ENCODE measurements at places on chromosomes 6 and 20.
A peak's percentile ranks its signal among the peaks of the same experiment; 100 is the strongest.

DNA sequence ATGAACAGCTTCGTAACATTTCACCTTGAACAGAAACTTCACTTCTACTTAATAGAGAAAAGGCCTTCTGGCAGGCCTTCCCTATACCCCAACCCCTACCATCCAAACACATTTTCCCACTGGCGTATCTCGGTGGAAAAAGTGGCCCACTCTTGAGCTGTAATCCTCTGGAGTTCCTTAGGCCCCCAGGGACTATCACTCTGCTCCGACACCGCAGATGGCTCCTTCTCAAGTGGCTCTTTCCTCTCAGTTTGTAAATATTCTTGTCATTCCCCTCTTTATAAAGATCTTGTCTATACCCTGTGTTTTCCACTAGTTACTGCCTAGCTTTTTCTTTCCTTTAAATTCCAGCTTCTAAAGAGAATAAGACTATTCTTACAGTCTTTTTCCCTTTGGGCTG is 108.7 kb downstream of the MYB start:
- no peak for DNase-seq

DNA sequence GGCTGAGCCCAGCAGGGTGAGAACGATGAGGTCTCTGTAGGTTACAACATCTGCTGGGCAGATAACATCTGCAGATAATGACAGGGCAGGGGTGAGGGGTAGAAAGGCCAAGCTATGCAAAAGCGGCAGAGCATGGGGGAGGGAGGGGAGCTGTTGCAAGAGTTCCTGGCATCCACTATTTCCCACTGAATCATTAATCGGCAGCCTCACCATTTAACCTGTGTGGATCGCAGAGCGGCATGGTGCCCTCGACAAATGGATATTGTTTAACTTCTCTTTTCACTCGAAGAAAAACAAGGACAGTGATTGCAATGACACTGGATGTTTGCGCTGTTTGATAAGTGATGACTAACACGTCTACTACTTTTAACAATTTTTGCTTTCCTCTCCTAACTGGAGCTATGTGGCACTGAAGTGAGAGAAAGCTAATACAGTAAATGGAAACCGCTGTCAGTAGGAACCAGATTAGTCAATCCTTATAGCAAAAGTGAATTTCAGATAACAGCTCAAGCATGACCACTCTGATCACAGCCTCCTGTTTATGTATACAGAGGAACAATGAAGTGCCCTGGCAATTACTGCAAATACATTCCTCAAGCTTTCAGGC is 381.5 kb downstream of the TFAP2A start:
- DNase-seq = no peak

- DNase-seq = no peak
Observed at GRCh38 chr20:57350081-57350710, 859 bp upstream of the RAE1 start.

DNA sequence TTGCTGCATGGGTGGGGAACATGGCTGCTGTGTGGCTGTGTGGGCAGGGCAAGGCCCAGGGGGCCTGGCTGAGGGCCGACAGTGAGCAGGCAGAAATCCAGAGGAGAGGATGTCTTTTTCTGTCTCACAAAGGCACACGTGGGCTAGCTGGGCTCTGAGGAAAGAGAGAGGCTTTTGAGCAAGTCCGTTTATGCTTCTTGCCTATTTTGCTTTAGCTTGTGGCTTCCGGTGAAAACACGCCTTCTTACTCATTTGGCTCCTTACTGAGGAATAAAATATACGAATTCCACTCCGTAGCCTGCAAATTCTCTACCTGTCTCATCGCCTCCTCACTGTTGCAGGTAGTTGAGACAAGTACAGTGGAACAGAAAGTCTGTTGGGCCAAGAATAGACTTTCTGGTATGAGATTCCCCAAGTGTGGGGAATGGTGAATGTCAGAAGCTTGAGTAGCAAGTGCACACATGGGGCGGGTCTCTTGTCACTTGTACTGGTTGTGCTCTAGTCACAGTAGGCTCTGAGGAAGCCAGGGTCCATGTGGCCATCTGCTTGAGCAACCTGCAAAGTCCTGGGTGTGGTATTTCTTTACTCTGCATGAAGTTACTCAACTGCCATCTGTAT is 28.4 kb downstream of the WRNIP1 start:
- no peak for DNase-seq

DNA sequence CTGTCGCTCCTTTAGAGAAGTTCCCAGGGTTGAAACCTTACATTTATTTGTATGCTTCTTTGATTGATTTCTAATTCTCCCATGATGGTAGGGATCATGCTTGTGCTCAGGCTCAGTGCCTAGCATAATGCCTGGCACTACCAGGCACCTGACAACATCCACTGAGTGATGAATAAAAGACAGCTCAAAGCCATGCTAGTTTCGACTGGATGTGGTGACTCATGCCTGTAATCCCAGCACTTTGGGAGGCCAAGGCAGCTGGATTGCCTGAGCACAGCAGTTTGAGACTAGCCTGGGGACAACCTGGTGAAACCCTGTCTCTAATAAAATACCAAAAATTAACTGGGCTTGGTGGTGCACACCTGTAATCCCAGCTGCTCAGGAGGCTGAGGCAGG is 11.6 kb upstream of the CD164 start:
- DNase-seq = no peak

GRCh38 chr6:116512111-116512559 is 696 bp downstream of the CALHM5 start:
- DNase-seq = no peak

- peak; percentile 20 for DNase-seq
Observed at GRCh38 chr6:81169166-81169565, 583.3 kb downstream of the TENT5A start.

- no peak for DNase-seq
Observed at GRCh38 chr20:58611236-58612030, 39.6 kb upstream of the STX16 start.

DNA sequence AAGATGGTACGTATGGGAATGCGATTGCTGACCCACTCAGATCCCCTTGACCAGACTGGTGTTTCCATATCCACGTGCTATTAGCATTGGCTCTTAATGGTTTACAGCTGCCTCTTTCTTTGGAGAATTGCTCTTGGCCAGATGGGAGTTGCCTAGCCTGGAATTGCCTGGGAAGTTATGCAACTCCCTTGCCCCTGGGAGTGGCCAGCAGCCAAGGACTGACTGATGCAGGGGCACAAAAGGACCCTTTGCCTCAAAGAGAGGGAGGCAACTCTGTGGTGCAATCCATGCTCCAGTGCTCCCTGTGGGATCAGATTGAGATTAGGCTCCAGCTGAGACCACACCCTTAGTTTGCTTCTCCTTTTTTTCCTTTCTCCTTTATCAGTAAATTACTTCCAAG is 203.5 kb upstream of the JAG1 start:
- no peak for DNase-seq

DNA sequence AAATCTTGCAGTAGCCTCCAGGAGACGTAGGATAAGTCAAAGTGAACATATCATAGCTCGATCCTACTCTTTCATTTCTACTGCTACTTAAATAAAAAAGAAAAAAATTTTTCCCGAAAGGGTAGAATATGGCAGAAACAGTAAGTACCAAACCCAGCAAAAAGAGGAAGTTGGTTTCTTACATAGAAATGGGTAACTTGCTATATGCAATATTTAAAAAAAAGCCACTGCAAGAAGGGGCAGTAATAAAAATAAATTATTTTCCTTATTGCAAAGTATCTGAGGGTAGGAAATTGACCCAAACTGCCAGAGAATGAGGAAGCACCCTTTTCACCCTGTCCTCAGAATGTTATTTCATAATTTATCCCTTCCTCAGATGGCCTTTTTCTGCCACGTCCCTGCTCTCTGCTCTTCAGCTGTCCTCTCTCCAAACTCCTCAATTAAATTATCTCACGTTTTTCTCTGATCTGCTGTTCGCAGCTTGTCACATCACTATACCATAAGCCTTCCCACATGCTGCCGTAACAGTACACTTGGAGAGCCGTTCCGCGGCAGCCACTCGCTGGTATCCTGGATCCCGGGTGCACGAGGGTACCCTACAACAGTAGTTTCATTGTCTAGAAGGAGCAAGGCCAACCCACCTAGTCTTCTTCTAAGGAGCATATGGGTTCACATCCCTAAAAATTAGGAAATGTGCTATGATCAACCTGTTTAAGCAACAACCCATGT is 149.6 kb downstream of the BACH2 start:
- DNase-seq = no peak

GRCh38 chr6:139436200-139436956 is 61.9 kb upstream of the CITED2 start:
- DNase-seq = peak; percentile 49

- DNase-seq = peak; percentile 92
Observed at GRCh38 chr6:25012657-25013056, 76.9 kb upstream of the RIPOR2 start.

DNA sequence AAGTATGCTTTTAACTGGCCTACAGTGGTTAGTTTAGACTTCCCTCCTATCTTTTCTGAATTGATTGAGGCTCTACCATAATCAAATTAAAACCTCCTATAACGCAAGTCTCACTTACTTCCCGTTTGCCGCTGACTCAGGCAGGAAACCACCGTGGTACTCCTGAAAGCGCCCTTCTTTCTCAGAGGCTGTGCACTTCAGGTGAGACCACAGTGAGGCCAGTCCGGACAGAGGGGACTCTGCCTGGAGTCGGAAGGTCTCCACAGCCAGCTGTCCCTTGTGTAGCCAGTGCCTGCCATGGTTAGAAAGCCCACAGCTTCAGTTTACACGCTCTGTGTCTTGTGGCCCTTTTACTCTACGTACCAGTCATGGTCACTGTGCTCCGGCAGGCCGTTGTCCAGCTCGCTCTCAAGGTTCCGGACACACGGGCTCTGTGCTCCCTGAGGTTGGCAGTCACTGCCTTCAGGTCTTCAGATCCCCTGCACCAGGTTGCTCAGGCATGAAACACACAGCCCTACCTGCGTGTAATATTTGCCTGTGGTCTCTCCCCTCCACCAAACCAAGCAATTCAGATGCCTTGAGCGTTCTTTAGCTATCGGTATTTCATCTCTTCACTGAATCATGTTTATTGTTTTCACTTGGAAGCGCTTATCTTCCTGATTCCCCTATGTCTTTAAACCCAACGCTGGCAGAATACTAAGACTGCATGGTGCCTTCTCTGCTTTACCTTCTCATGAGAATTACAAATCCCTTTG is 178.8 kb downstream of the SMOC2 start:
- DNase-seq = no peak

- no peak for DNase-seq
Observed at GRCh38 chr20:63529861-63530787, 7.1 kb downstream of the PTK6 start.

- no peak for DNase-seq
Observed at GRCh38 chr6:141744971-141745370, 387.8 kb upstream of the GJE1 start.

DNA sequence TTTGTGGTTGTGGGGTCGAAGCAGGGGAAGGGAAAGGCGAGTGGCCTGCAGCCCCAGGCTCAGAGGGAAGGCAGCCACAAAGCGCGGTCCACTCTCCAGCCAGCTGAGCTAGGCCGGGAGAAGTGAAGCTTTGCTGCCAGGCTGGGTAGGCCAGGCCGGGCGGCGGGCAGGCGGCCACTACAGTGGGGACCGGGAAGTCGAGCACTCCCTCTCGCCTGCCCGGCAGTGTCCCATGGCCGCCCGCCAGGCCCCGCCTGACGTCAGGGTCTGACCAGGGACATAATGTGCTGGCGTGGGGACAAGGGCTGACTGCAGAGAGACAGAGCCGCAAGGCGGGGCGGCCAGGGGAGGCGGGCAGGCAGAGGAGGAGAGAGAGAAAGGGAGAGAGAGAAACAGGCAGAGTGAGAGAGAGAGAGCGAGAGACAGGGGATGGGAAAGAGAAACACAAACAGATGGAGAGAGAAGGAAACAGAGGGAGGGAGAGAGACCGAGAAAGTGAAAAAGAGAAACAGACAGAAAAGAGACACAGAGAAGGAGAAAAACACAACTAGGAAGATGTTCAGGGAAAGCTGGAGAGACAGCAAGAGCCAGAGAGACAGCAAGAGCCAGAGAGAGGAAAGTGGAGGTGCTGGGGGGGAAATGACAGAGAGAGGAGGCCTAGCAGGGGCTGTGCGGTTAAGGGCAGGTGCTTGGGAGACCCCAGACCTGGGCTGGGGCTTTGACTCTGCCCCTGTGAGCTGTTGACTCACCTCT is 94.5 kb upstream of the PTPN1 start:
- peak; percentile 73 for DNase-seq

GRCh38 chr6:51562198-51562597 is 525.2 kb downstream of the PKHD1 start:
- no peak for DNase-seq

DNA sequence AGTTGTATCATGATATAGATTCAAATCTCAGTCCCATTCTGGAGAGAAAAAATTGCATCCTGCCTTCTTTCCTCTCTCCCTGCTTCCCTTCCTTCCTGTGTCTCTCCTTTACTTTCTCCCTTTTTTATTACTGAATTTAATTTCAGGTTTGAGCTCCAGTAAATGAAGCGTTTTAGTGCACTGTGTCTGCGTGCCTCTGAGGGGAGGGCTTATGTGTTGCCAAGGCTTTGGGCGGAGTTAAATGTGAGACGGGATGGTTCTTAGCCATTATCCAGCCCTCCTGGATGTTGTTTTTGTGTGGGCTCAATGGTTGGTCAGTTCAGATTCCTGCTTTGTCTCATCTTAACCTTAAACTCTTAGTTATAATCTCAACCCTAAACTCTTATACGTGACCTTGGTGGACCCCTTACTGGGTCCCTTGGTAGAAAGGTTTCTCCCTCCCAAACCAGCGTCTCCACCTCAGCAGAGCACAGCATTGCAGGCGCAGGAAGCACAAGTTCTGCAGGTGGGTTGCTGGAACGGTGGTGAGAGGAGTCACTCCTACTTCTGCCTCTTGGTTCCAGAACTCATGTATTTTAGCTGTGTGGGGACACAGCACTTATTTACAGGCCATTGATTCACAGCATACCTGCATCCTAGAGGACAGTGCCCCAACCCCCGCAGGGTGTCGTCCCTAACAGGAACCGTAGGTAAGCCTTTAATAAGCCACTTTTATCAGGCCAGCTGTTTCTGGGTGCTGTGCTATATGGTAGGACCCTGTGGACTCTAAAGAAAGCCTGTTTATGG is 68.5 kb downstream of the DNAH8 start:
- DNase-seq = no peak

GRCh38 chr6:111550195-111550594 is 55.5 kb downstream of the TRAF3IP2 start:
- DNase-seq = no peak

- peak; percentile 35 for DNase-seq
Observed at GRCh38 chr6:24891004-24891403, 44.8 kb downstream of the RIPOR2 start.

- DNase-seq = no peak
Observed at GRCh38 chr20:61184194-61184593, 67.9 kb upstream of the CDH4 start.

Measured in fibroblast of skin of scalp (primary cell).